Stimulated activated CD4-positive, alpha-beta T cell treated with anti-CD3 and anti-CD28 coated beads, TNF-alpha, amount 100 ng/mL, for 1 hour (primary cell): ENCODE measurements at places on chromosomes 5 and 9.

- no peak for DNase-seq
These were observed 55.3 kb downstream of the ARSB start for GRCh38 chr5:78929833-78930232.

DNA sequence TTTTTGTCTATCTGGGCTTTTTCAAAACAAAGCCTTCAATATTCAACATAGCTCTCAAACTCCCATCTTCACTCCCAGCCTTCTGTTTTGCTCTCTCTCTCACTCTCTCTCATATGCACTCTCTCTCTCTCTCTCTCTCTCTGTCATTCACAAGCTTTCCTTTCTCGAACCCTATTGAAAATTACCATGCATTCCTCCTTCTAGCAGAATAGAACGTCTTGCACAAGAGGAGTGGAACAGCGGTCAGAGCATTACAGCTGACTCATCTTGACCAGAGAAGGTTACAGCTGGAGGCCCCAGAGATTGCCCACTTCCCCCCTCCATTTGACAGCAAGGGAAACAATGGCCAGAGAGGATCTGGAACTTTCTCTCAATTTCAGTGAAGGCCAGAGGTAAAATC is 51.0 kb upstream of the LIFR start:
- no peak for DNase-seq

DNA sequence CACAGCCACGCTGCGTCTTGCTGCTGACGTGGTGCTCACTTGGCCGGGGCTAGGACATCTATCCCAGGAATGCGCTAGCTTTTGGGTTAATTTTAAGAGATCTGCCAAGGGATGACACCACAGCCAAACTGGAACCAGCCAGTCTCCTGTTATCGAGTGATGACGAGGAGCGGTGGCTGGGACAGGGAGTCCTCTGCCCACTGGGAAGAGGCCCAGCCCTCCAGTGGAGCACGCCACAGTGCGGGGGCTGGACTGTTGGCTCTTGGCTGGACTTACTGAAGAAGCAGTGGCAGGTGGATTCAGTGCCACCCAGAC is 55.1 kb upstream of the PHYKPL start:
- DNase-seq: no peak

GRCh38 chr9:5721279-5722087 is 92.6 kb downstream of the RIC1 start:
- no peak for DNase-seq

- DNase-seq: no peak
These were observed 191.8 kb downstream of the CD180 start for GRCh38 chr5:67004730-67005350.
